ENCODE measurements at places on chromosomes 4 and X.

GRCh38 chr4:154073107-154073822 lies 284.4 kb upstream of the SFRP2 start:
- DNase-seq: no peak

DNA sequence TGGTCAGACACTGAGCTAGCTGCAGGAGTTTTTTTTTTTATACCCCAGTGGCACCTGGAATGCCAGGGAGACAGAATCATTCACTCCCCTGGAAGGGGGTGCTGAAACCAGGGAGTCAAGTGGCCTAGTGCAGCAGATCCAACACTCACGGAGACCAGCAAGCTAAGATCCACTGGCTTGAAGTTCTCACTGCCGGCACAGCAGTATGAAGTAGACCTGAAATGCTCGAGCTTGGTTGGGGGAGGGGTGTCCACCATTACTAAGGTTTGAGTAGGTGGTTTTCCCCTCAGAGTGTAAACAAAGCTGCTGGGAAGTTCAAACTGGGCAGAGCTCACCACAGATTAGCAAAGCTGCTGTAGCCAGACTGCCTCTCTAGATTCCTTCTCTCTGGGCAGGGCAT lies 537.9 kb upstream of the LCORL start:
- DNase-seq: no peak

DNA sequence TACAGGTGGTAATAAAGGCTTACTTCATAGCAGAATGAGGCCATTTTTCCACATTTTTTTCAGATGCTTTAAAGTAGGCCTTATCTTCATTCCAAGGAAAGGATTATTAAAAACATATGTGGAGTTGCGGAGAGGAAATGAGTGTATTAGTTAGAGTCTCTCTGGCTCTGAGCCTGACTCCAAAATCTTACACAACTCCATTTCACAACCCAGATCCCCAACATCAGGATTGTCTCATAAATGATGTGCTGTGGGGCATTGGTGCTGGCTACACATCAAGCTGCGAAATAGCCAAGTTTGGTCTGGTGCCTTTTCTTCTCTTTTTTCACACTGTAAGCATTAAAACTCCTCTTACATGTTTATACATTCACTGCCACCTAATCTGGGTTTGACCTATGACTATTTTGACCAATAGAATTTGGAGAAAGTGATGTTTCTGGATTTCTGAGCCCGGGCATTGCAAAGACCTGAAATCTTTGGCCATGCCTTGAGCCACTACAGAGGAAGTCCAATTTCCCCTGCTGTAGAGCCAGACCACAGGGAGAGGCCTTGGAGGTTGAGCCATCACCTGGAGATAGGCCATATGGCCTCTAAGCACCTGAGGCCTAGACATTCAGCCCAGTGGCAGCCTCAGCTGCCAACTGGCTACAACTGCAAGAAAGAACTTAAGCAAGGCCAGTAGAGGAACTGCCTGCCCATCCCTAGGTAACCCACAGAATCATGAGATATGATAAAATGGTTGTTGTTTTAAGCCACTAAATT lies 16.7 kb upstream of the SOD3 start:
- DNase-seq: no peak

DNA sequence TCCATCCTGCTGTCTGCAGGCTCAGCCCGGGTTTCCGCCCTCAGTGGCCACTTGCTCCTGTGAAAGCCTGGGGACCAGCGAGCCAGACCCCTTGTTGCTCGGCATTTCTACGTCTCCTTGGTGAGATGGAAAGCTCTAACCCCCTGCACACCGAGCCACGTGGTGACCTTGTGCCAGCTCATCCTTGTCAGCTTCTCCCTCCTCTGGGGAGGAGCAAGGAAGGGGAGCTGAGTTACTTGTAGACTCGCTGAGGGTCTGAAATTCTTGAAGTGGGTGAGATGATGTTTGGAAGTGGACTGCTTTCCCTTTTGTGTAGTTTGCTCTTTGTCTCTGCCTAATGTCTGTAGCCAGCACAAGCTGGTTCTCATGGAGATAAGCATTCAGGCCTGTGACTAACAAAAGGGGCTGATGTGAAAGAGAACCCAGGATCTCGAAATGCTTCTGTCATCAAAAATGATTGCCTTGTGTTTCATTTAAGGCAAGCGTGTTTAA lies 29.3 kb downstream of the RGS12 start:
- no peak for DNase-seq

DNA sequence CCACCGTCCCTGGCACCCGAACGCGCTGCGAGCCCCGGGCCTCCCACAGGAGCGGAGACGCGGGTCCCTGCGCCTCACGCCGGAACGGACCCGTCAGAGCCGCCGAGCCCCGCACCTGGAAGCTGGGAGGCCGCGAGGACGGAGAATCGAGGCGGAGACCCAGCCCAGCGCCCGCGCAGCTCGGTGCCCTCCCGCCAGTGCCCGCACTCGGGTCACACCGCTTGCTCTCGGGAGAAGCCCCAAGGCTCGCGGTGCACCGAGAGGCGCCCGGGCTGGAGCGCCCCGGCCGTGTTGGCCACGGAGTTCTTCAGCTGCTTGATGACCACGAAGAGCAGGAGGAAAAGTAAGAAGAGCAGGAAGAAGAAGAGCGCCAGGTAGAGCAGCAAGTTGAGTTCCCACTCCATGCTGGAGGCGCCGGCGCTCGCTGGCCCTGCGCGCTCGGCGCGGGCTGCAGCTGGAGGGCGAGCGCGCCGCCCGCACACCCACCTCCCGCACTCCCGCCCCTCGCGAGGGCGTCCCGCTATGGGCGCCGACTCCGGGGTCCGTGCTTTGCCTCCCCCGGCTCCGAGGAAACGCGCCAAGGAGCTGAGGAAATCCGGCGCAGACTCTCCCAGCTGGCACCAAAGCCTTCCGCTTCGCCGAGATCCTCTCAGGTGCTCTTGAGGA lies at the start of gene SMIM43:
Gene SMIM43 (minus strand): TSS at position 463 of the 666 bp plus-strand sequence. CDS start 59 bp downstream, at position 404.
- no peak for DNase-seq

- no peak for DNase-seq
These were observed 2144.6 kb upstream of the TENM3 start for GRCh38 chr4:180098586-180098985.

DNA sequence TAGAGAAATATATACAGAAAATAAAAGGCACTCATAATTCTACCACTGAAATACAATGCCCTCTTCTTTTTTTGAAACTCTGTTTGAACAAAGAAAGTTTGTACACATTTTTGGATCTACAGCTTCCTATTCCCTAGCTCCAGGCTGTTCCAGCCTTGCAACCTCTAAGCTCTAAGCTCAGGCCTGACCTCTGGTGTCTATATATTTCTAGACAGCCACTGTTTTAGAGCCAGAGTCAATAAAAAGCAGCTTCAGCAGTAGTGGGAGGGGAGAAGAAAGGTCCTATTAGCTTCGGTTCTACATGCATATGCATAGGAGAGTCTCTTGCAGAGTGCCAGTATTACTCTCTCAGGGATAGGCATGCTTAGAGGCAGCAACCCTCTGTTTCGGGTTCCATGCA lies 39.7 kb downstream of the CLDN2 start:
- no peak for DNase-seq

DNA sequence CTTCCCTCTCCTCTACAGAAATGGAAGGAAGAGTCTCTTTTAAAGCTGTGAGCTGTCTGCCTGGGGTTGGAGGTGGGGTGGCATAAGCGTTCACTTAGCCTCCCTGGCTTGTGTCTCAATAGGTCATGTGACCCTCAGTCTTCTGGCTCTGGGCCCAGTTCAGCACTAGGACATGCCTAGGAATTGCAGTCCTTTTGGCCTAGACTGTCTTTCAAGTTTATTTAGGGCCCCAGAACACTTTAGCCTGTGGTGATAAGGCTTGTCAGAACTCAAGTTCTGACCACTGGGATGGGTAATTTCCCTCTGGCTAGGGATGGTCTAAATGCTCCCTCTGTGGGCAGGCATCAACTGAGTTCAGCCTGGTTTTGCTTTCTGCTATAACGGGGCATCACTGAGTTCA lies 34.3 kb upstream of the ARMCX4 start:
- no peak for DNase-seq

GRCh38 chr4:184587701-184588100 lies 61.5 kb downstream of the CASP3 start:
- DNase-seq: no peak

- DNase-seq: no peak
These were observed 170.6 kb upstream of the PACRGL start for GRCh38 chr4:20529691-20530090.

- DNase-seq: no peak
These were observed 16.8 kb downstream of the PDLIM3 start for GRCh38 chr4:185518494-185518893.

DNA sequence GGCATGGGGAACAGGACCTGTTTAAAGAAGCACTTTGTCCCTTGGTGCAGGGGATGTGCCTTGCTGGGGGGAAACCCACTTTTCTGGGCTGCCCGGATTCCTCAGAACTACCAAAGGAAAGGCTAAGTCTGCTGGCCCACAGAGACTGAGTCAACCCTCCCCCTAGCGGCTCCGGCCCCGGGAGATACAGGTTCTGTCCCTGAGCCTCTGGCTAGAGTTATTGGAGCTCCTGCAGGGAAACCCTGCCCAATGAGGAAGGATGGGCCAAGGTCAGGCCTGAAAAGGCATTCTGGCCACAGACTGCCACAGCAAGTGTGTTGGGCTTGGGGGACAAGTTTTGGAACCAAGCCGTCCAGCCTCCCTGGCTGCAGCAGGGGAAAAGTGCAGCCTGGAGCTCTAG lies 490.9 kb upstream of the ACTRT1 start:
- DNase-seq: no peak

GRCh38 chr4:55554453-55555030 lies 7.8 kb upstream of the CLOCK start:
- peak; percentile 31 for DNase-seq

DNA sequence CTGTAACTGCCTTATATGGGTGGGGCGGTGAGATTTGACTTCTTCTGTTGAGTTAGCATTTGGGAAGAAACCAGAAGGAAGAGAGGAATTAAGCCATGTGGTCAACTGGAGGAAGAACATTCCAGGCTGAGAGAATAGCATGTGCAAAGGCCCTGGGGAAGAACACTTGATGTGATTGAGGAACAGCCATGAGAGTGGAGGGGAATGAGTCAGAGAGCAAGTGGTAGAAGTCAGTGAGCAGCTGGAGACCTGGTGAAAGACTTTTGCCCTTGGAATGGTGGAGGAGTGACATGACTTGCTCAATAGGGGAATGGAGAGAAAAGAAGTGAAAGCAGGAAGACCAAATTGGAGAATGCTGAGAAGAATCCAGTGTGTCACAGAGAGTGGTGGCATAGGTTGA lies 327.8 kb upstream of the HAND2 start:
- no peak for DNase-seq

DNA sequence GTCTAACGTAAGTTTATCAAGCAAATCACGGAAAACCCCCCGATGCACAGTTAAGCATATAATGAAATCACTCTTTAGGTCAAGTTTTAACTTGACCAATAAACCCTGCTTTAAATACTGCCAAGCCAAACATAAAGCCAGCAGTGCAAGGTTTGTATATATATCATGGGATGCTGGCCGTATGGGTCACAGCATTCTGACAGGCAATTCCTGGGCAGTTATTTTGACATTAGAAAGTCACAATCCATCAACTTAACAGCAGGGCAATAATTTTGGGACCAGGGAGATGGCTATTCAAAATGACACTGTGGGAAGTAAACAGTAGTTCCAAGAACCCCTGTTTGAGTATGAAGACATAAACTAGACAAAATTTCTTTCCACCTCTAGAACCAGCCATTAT lies 116.9 kb downstream of the ZNF827 start:
- DNase-seq: no peak

GRCh38 chr4:112510291-112511092 lies 5.5 kb downstream of the NEUROG2 start:
- DNase-seq: no peak

DNA sequence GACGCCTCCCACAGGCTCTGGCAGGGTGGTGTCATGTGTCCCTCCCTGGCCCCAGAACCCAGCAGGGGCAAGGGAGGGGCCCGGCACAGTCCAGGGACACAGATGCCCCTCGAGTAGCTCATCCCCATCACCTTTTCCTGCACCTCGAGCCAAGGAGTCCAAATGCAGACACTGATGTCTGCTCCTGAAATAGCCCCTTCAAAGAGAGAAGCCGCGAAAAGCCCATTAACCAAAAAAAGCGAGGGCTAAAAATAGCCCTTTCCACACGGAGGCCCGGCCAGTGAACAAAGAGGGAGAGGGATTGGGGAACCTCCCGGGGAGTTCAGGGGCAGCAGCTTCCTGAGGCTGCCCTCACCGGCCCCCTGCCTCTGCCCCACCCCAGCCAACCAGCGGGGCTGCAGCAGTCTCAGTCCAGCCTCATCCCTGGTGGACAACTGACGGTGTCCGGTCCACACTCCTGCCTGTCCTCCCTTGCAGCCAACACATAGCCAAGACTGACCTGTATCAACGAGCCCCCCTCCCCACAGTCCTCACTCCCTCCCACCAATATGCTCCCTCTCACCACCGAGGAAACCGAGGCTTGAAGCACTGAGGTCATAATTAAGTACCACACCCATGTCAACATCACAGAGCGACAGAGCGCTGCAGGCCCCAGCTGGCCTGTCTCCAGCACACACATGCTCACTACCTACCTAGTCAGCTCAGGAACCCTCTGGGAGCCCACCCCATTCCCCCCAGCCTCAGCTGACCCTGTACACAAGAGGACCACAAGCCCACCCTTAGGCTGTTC lies 23.9 kb downstream of the WDR1 start:
- DNase-seq: no peak

DNA sequence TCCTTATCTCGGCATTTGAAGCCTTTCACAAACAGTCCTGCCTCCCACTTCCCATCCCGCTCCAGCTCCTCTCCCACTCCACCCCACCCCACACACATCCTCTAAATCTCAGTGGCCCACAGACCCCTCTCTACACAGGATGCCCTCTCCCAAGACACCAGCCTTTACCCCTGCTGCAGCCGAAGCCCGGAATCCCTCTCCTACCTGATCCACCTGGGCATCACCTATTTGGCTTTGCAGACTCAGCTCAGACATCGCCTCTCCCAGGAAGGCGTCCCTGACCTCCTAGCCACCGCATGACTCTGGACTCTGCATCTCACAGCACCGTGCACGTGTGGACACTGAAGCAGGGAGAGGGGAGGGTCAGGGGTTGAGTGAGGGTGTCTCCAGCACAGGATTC lies 11.5 kb downstream of the PPP2R2C start:
- no peak for DNase-seq

DNA sequence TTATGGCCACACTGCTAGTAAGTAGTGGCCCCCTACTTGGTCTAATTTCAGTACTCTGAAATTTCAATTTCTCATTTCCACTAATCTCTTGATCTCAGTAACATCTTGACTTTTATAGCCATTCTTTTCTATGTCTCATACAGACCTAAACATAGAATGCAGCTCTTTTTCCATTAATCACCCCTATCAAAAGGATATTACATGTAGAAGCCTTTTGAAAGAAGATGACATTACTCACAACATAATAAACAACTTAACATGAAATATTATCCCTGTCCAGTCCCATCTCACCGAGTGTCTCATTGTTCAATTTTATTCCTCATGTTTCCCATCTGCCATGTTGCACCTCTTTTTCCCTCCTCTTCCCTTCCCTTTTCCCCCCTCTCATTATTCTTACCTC lies 81.1 kb upstream of the KLHL13 start:
- no peak for DNase-seq

DNA sequence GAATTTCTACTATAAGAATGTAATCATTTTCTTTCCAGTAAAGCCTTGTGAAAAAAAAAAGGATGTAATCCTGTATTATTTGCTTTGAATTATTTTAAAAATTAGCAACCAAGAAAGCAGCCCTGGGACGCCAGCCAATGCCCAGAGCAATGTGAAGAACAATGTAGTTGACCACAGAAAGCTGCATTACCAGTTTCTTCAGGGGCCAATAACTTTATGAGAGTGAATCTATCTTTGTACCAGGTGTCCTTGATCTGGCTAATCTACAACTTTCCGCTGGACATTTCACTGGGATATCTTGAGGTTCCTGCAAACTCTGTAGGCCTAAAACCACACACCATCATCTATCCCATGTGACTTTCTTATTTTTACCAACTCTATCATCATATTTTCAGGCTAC lies 7.6 kb upstream of the KLHL2 start:
- DNase-seq: no peak
